ENCODE measurements at places on chromosomes 3 and 15.
A peak's percentile ranks its signal among the peaks of the same experiment; 100 is the strongest.

- DNase-seq, result no peak
These were observed 130.3 kb downstream of the SLCO3A1 start for GRCh38 chr15:91983729-91984340.

GRCh38 chr3:189787632-189788031 lies 156.4 kb downstream of the TP63 start:
- DNase-seq, result no peak

- DNase-seq, result no peak
These were observed 2.9 kb upstream of the PLSCR1 start for GRCh38 chr3:146547235-146547835.

DNA sequence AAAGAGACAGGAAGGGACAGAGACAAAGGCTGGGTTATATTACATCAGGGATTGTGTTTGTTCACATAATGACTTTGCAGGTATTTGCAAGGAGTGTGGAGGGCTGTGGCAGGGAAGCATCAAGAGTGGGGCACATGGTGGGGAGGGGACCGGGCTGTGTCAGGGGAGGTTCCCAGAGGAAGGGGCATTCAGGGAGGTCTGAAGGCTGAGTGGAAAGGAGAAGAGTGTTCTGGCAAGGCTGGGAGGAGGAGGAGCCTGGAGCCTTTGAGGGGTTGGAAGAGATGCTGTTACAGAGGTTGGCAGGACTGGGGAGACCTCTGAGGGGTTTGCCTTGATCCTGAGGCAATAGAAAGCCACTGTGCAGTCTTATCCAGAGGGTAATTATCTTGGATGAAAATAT lies 49.4 kb downstream of the EXOG start:
- no peak for DNase-seq

- no peak for DNase-seq
These were observed 8.3 kb downstream of the IL5RA start for GRCh38 chr3:3101660-3102458.

DNA sequence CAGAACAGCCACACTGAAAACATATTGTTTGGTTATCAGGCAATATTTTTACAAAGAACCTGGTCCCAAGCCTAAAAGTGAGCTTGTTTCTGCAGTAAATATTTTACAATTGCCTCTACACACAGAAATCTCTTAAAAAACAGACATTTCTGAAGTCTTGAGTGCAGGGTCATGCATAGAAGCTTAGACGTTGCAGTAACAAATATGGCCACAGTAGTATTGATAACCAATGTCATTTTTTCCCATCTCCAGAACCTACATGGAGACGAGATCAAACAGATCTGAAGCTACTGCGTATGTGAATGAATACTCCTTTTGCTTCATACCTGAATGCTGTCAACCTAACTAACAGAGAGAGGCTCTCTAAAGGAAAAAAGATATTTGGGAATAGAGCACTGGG lies 19.6 kb upstream of the ARL8B start:
- no peak for DNase-seq

GRCh38 chr3:146131616-146132410 lies 29.2 kb downstream of the PLOD2 start:
- peak; percentile 71 for DNase-seq

DNA sequence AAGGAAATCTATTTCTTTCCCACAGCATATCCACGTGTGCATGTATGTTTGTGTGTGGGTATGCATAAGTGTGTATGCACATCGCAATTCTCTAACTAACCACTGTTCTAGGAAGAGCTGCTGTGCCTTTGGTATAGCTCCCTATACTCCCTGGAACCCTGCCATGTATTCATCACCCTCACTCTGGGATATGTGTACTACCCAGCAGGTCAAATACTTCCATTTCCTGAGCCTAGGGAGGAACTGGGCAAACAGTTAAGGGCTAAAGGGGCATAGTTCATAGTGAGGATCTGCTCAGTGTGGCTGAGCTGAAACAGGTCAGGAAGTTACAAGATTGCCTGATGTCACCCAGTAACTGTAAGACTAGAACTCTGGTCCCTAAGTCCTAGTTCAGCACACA lies 260.4 kb downstream of the RPLP1 start:
- no peak for DNase-seq

DNA sequence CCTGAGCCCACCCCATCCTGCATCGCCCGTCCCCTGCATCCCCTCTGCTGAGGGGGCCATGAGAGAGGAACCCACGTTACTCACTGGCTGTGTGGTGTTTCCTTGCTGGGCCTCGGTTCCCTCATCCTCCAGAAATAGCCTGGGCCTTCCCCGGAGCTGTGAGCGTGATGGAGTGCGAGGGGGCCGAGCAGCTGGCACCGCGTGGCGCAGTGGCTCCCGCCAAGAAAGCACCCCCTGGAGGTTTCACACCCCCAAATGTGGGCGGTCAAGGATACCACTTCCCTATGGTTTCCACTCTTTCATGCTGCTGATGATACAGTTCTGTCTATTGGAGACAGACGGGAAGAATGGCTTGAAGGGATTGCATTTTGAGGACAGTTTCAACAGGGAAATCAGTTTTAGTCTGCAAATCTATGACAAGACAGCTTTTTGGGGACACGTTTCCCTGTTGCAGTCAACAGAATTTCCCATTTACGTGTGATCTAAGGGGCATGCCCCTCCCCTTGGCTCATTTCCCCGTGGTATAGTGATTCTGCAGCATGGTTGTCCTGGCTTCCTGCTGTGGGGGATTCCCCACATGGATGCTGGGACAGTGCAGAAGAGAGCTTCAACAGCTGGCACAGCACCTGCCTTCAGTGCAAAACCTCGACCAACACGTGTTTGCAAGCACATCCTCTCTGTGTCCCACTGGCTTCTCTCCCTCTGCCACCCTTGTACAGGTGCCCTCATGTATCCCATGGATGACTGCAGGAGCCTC lies 377.5 kb downstream of the LRTM1 start:
- DNase-seq, result no peak

DNA sequence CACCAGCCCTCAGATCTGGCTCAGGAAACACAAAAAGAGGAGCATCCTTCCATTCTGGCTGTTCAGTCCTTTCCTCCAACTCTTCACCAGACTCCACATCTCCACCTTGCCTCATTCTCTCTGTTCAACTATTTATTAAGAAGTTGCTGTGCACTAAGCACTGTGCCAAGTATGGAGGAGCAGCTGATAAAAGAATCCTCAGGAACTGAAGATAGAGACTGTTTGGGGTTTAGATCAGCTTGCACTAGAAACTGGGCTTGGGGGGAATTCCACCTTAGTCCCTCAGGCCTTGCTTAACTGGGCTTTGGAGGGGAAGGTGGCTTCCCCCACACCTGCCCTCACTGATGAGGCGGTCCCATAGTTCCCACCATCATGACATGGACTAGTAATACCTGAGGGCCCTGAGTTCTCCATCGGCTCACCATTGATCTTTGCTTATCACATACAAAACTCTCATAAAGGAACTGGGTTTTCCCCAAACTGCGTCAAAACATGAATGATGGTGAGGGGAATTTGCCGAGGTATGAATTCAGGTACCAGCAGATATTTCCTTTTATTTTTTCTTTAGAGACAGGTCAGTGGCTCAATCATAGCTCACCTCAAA lies 1.7 kb upstream of the CCR8 start:
- DNase-seq, result no peak

Measured in COLO829 (cell line).